Occipital lobe (tissue), 3 donors: ENCODE measurements at places on chromosomes 2 and 18. TPM values are rescaled to one million over a fixed set of nuclear protein-coding genes. Genes with fewer than 3 reads are reported as not detected.

DNA sequence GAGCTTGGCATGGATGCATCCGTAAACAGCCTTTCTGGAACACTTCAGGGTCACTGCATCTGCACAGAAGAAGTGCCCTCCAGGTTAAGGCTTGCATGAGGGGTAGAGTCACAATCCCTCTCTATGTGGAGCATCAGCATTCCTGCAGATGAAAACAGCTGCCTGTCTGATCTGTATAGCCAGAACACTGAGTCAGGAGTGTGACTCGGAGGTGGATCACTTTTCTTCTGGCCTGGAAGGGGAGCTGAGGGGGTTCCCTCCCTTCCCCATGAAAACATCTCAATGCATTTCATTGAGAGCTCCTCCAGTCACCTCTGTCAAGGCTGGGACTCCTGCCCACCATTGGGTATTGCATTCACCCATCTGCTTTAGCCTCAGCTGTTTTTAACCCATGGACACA lies 72.5 kb upstream of the SERPINE2 start:
- DNase-seq = no peak

GRCh38 chr2:64392529-64392928 lies 61.4 kb upstream of the LGALSL start:
- no peak for DNase-seq

GRCh38 chr2:842151-842803 lies 108.4 kb upstream of the SNTG2 start:
- DNase-seq = no peak

GRCh38 chr2:53711271-53711780 lies 56.3 kb upstream of the CHAC2 start:
- DNase-seq = no peak

GRCh38 chr18:6624661-6625311 lies 104.7 kb upstream of the ARHGAP28 start:
- DNase-seq = no peak

DNA sequence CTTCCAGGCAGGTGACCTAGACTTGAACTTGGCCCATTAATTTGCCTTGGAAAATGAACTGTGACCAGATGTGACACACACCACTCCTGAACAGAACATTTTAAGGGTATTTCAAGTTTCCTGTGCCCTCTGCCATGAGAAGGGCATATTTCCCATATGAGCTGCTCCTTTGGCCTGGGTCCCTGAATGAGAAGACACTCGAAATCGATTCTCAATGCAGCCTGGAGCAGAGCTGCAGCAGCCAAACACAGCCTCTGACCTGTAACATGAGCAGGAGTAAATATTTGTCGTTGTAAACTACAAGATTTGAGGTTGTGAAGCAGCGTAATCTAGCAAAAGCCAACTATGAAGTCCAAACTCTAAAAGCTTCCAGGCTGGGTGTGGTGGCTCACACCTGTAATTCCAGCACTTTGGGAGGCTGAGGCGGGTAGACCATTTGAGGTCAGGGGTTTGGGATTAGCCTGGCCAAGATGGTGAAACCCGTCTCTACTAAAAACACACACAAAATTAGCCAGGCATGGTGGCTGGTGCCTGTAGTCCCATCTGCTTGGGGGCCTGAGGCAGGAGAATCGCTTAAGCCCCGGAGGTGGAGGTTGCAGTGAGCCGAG lies 30.1 kb upstream of the SOS1 start:
- DNase-seq = no peak

GRCh38 chr18:61748004-61748403 lies 144.8 kb downstream of the RNF152 start:
- no peak for DNase-seq

DNA sequence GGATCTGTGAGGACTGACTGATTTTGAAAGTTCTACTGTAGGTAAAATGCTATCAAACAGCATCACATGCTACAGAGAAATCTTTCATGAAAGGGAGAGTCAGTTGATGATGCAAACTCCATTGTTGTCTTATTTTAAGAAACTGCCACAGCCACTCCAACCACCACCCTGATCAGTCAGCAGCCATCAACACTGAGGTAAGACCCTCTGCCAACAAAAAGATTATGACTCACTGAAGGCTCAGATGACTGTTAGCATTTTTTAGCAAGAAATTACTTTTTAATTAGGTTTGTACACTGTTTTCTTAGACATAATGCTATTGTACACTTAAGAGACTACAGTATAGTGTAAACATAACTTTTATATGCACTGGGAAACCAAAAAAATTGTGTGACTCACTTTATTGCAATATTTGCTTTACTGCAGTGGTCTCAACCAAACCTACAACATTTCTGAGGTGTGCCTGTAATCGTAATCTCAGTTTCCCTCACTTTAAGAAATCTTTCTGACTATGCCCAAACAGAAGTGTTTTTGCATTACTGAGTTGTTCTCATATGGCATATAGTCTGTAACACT lies 42.8 kb downstream of the METTL8 start:
- no peak for DNase-seq

DNA sequence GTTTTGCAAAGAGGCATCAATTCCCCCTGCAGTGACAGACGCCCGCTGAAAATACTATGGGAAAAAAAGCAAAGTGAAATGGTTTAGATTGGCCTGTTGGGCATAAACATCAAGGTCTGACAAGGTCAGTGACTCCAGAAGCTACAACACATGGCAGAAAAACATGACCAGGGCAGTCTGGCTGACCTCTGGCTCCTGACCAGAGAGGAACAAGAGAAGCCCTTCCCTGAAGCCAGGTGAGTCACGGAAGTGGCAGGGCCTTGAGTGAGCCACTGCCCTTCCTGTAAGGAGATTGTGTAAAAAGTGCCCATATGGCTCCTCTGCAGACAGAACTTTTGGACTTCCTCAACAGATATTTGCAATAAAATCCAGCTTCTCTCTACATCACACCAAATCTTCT lies 72.0 kb downstream of the DNER start:
- DNase-seq = no peak

- no peak for DNase-seq
Observed at GRCh38 chr2:211944572-211944971, 594.0 kb downstream of the ERBB4 start.

- no peak for DNase-seq
Observed at GRCh38 chr2:85396531-85397470, 13.4 kb downstream of the CAPG start.

ELAC1 gene
- total RNA-seq = 7.2 TPM

RFTN2 gene
- 29.9 TPM for total RNA-seq

IL36B gene
- total RNA-seq = not detected

DSG1 gene
- total RNA-seq = 0.16 TPM

SLC19A3 gene
- 1.2 TPM for total RNA-seq

GAL3ST2 gene
- total RNA-seq = 0.16 TPM
